Activated gamma-delta T cell treated with anti-CD3 and anti-CD28 coated beads, Interleukin-2, amount 50 U/mL, for 16 hours (primary cell): ENCODE measurements at places on chromosomes 5 and 9.

DNA sequence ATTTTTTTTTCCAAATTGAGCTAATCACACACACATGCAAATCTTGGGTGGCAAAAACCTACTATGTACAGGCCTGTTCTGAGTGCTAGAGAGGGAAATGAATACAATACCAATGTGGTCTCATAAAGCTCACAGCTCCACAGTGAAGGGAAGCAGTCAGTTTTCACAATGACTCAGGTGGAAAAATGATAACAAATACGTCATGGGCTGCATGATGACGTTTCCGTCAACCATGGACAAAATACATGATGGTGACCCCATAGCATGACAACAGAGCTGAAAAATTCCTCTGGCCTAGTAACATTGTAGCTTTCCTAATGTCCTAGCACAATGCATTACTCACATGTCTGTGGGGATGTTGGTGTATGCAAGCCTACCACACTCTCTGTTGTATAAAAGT is 252.5 kb downstream of the TRIM32 start:
- no peak for DNase-seq

DNA sequence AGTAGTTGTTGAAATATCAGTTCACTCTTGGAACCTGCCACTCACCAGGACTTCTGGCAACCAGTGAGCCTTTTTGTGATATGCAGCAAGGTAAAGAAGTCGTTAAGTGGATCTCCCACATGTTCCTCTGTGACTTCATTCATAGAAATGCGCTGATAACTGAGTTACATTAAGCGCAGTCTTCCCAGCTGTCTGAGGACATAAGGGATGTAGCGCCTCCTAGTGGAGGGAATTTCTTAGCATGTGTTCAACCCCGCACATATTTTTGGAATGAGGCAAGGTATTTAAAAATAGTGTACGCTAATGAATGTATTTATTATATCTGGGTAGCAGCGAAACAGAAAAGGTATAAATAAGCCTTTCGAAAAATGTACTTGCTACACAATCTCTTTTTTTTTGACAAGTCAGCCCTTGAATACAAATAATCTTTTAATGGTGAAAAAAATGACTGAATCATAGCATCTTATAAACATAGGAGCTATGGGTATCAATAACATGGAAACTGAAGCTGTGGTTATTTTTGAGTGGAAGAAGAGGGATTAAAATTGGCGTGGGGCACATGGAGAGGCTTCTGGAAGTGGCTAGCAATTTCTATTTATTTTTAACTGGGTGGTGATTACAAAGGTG is 38.0 kb downstream of the PALM2AKAP2 start:
- no peak for DNase-seq

DNA sequence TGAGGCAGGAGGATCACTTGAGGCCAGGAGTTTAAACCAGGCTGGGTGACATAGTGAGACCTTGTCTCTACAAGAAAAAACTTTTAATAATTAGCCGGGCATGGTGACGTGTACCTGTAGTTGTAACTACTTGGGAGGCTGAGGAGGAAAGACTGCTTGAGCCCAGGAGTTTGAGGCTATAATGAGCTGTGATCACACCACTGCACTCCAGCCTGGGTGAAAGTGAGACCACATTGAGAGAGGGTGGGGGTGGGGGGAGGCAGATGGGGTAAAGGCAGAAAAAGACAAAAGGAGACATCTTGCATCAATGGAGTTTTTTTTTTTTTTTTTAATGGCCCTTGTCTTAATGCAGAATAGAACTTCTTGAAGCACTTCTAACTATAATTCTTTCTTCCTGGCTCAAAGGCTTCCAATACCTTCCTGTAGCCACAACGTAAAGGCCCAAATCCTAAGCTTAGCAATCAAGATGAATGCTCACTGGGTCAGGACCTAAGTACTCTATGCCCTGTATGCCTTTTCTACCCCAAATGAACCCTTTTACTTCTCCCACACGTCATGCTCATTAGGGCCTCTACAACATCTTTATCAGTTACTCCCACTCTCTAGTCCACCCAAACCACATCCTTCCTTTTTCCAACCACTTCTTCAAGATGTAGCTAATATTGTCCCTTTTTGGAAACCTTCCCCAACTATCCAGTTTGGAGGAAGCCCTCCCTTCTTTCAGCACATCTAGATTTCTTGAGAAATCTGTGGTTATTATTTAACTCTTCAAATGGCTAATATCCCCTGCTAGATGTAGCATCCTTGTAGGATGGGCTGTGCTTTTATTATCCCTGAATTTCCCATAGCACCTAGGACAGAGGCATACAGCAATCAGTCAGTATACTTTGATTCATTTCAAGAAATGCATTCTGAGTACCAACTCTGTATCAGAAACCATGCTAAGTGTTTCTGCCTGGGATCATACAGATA is 40.8 kb downstream of the CSF2 start:
- no peak for DNase-seq

DNA sequence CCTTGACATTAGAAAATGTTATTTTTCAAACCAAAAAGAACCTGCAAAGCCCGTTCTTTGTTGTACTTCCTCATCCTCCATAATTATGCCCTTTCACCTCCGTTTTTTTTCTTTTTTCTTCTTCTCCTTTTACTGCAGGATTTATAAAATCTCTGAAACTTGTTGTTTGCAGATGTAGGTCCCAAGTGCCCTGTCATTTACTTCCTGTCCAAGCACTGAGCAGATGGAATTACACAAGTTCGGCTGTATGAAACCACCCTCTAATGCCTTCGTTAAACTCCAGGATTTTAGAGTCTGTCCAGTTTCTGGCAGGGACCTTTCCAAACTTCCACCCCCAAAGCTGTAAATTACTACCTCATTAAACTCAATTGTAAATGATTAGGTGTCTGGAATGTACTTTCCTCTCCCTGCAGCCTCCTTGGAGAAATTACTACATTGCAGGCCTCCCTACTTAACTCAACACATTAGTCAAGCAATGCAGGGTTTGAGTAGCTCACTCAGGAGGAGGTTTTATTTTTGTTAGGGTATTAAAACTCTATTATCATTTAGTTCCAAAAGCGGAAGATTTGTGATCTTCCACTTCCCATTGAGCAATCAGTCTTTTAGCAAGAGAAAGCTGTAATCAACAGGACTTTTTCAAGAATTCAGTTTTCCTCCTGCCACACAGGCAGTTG is 125.6 kb upstream of the LPAR1 start:
- DNase-seq: no peak

DNA sequence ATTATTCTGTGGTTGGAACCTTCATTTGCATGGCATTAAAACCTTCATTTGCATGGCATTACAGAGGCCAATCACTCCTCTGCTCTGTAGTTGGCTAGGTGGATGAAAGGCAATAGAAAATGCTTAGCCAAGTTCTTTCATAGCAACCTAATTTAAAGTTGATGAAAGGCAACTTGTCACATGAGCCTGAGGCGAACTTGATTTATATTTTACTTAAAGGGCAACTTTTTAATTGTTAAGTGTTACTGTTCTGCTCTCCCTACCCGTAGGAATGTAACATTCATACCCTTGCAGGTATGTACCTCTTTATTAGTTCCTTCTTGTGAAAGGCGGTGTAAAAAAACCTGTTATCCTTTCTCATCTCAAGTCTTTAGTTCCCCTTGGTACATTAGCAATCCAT is 7.9 kb upstream of the ERMP1 start:
- DNase-seq: no peak

GRCh38 chr5:176568657-176569056 is 19.5 kb downstream of the CDHR2 start:
- DNase-seq: no peak

- no peak for DNase-seq
Measured at GRCh38 chr5:149749481-149750365, 19.6 kb downstream of the PPARGC1B start.
